ENCODE measurements at places on chromosomes 5 and 9. TPM values are rescaled to one million over a fixed set of nuclear protein-coding genes. Genes with fewer than 3 reads are reported as not detected.

DNA sequence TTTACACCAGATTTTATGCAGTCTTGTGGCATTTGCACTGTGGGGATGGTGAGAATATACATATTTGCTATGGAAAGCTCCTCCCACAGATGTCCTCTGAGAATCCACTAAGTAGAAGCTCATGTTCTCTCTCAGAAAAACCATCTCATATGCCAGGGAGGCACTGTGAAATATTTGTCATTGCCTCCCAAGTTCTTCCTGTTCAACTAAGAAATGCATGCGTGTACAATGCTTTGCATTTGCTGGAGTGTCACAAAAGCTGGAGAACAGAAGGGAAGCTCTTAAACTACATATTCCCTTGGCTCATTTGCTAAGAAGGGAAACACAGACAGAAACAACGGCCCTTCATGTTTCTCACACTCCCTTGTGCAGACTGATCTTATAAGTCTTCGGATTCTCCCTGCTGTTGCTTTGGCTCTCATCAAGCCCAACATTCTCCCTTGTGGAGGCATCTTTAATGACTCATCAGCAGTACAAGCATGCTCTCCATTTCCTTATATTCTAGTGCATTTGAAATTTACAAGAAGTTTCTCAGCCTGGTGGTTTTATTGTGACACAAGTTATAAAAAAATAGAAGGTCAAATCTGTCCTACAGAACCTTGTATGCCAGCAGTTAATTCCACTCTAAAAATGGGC, 220.6 kb downstream of the TRIM36 start:
- ATAC-seq: no peak

The TUSC1 gene
- 7.9 TPM for total RNA-seq

GRCh38 chr5:61280205-61280604, 51.9 kb upstream of the ZSWIM6 start:
- peak; percentile 49 for ATAC-seq

The ADGRD2 gene
- 0.08 TPM for total RNA-seq

The DCTN3 gene
- 120 TPM for total RNA-seq

DNA sequence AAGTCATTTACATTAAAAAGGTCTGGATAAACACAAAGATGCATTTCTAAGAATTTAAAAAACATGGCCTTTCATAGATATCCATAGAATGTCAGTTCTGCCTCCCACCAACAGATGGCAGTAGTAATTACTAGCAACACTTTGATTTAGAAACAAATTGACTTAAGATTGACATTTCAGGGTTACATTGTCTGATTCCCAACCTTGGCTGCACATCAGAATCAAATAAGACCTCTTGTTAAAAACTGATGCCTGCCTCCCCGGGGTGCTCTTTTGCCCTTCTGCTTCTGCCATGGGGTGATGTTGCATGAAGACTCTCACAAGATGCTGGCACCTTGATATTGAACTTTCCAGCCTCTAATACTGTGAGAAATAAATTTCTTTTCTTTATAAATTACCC, 146.2 kb upstream of the GPR151 start:
- ATAC-seq: no peak

The SEMA4D gene
- 30.4 TPM for total RNA-seq

GRCh38 chr9:28301281-28301680, 728.0 kb upstream of the C9orf72 start:
- no peak for ATAC-seq

DNA sequence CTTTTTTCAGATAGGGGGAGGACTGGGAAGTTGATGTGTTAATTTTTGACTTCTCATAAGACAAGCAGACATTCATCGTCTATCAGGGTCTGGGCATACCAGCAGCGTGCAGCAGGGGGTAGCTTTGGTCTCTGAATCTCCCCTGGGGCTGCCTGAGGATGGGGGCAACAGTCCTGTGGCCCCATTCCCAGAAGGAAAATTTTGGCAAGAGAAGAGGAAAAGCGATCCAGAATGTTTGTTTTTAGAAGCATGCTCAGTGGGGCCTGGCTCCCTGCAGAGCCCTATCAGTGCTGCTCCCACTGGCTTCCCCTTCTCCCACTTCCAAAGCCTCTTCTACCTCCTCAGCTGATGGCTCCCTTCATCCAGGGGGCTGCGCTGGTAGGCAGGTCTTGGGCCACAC, 194.8 kb upstream of the IL12B start:
- ATAC-seq: no peak

- ATAC-seq: no peak
These were observed 161.6 kb downstream of the C5orf15 start for GRCh38 chr5:133806847-133807246.

DNA sequence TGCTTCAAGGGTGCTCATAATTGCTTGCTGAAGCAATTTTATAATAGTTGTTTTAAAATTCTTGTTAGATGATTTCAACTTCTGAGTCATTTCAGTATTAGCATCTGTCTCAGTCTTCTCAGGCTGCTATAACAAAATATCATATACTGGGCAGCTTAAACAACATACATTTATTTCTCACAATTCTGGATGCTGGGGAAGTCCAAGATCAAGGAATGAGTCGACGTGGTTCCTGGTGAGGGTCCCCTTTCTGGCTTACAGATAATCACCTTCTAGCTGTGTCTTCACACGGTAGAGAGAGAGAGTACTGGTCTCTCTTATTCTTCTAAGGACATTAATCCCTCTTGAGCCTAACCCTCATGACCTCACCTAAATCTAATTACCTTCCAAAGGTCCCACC, 160.4 kb downstream of the SIL1 start:
- ATAC-seq: no peak

- ATAC-seq: no peak
These were observed 112.9 kb downstream of the CAMK4 start for GRCh38 chr5:111337133-111337532.

The SEMA6A gene
- total RNA-seq: 6.1 TPM

The PDCD1LG2 gene
- 0.32 TPM for total RNA-seq

The CDH10 gene
- total RNA-seq: not detected

DNA sequence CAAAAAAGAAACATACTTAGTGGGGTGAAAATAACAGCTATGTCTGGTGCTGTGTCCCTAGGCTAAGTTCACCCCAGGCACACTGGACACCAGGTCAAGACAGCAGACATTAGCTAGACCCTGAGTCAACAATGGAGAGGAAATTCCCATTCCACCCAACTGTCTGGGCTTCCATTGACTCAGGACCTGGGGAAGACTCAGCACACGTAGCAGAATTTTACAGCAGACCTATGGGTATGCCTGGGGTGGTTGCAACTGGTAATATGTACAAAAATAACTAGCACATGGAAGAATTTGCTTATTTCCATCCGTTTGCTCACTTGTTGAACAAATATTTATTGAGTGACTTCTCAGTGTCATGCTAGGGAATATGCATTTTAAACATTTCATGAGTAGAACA, 117.0 kb downstream of the GAS1 start:
- ATAC-seq: no peak

The PHF2 gene
- 12.1 TPM for total RNA-seq

The CXCL14 gene
- total RNA-seq: 179 TPM

GRCh38 chr5:75021219-75021618, 31.1 kb downstream of the GCNT4 start:
- ATAC-seq: no peak

DNA sequence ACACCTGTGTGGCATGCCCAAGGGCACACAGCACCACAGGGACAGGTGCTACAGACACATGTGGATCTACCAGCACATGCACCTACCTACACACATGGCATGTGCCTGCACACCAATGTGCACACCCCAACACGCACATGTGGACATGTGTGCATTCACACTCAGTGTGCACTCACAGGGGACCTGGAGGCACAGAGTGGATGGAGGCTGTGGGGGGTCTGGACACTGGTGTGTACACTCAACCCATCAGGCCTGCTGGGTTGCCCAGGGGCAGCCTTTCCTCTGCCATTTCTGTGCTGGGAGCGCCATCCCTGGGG, 1.7 kb downstream of the CRB2 start:
- no peak for ATAC-seq

GRCh38 chr9:78121488-78121887, 89.9 kb upstream of the GNAQ start:
- ATAC-seq: no peak

Measured in esophagus mucosa (tissue), 1 donor.